Stimulated activated CD4-positive, alpha-beta T cell treated with anti-CD3 and anti-CD28 coated beads, Interleukin-1b, Interleukin-23, amount 100 ng/mL, for 1 hour (primary cell): ENCODE measurements at places on chromosomes 6 and 20.

GRCh38 chr6:158629367-158630221 is 14.9 kb downstream of the DYNLT1 start:
- no peak for DNase-seq

- no peak for DNase-seq
Observed at GRCh38 chr6:32962213-32962826, 6.1 kb upstream of the BRD2 start.

DNA sequence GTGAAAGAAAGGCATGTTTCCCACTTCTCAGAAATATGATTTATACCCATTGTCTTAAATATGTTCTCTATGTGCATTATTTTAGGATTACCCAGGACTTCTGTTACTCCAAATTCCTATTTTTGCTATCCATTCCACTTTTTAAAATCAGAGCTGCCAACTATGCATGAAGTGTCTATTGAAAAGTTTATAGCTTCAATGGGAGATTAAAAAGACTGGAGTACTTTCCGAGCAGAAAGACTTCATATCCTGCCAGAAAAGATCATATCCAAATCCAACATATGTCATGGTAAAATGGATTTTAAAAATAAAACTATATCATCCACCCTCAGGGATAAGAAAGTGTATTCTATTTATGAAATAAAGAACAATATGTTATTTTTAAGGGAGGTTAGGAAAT is 212.7 kb downstream of the COL12A1 start:
- DNase-seq, result no peak

- no peak for DNase-seq
Observed at GRCh38 chr20:42258564-42259302, 640.6 kb upstream of the CHD6 start.

DNA sequence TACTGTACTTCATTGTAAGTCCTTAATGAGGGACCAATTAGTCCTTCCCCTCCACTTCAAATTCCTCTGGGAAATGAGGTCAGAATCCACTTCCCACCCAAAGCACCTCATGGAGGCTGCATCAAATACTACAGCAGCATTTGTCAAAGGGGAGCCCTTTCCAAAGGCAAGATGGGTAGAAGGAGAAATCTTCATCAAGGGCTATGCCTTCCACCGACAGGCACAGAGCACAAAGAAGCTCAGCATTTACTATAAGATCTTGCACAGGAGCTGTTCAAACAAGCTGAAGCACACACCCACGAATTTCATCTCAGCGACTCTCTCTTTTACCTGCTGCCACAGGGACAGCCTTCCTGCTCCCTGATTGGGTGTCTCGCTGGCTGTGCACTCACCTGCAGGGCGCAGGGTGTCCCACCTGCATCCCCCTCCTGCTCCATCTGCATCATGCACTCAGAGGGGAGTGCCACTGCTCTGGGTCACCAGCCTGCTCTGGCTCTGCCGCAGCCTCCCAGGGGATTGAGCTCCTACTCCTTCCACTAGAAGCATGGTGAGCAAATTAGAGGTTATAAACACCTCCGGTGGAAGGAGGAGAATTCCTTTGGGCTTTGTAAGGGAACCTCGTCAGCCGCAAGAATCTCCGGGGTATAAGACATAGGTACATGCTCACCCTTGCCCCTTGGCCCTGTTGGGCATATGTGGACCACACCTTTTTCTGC is 164.5 kb downstream of the ATXN1 start:
- no peak for DNase-seq

- no peak for DNase-seq
Observed at GRCh38 chr6:153849072-153849779, 189.8 kb upstream of the OPRM1 start.

GRCh38 chr6:149080511-149080910 is 237.0 kb upstream of the TAB2 start:
- DNase-seq, result no peak

DNA sequence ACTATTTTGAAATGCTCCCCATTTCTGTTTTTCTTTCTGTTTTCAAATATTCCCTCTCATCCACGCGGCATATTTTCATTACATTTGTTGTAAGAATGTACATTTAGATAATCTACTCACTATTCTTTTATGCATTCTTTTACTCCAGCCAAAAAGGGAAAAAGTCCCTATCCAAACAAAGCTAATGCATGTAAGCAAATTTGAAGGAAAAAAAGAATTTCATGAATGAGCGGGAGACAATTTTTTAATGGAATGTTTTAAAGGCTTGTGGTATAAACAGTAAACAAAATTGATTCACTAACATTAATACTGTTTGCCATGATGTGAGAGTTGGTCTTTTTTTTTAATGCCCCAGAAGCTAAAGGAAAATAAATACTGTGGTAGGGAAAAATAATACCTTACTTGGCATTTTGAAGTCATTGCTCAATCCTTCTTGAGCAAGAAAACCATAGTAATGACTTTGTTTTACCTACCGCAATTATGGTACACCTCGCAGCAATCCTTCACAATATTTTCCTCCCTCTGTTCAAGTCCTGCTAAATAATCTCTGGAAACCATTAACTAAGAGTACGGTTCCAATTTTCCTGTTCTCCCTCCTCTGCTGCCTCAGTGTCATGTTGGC is 79.0 kb downstream of the BACH2 start:
- DNase-seq, result no peak

DNA sequence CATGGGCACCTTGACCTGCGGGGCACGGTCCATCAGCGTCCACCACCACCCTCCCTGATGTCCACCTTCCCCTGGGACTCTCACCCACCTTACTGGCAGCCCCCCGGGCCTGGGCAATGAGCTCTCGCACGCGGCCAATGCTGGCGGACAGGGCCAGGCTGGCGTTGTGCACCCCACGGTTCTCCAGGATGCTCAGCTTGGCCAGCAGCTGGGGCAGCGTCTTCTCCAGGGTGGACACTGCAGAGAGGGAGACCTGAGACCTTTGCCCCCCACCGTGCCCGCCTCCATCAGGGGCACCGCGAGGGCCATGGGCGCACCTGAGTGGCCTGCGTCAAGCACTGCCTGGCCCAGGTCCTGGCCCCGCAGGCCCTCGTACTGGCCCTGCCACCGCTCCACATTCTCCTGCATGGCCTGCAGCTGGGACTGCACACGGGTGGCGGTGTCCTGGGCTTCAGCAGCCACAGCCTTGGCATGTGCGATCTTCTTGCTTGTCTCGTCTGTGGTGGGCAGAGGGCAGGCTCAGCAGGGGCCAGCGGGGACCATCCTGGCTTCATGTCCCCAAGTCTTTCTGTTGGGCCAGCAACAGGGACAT is 12.0 kb downstream of the ADRM1 start:
- DNase-seq, result no peak

GRCh38 chr6:145331066-145331465 is 404.3 kb downstream of the EPM2A start:
- DNase-seq, result no peak

GRCh38 chr20:36319356-36320260 is 13.5 kb downstream of the DLGAP4 start:
- no peak for DNase-seq

- DNase-seq, result no peak
Observed at GRCh38 chr6:29919506-29920445, 22.6 kb upstream of the HLA-A start.

DNA sequence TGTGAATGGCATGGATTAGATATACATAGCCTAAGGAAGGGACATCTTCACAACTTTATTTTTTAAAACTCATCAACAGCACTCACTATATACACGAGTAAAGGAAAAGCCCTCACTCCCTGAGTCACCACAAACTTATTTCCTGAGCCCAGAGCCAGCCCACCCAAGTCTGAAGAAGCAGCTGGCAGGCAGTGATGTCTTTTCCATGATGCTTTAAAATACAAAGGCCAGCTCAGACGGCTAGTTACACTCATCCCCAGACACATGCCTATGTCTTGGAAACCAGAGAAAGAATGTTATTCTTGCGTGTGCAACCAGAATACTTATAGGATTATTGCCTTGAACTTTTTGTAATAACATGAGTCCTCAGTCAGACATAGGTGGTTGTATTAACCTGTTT is 114.4 kb downstream of the ADGRG6 start:
- no peak for DNase-seq

GRCh38 chr6:3233904-3234303 is 6.5 kb upstream of the TUBB2B start:
- DNase-seq, result no peak

DNA sequence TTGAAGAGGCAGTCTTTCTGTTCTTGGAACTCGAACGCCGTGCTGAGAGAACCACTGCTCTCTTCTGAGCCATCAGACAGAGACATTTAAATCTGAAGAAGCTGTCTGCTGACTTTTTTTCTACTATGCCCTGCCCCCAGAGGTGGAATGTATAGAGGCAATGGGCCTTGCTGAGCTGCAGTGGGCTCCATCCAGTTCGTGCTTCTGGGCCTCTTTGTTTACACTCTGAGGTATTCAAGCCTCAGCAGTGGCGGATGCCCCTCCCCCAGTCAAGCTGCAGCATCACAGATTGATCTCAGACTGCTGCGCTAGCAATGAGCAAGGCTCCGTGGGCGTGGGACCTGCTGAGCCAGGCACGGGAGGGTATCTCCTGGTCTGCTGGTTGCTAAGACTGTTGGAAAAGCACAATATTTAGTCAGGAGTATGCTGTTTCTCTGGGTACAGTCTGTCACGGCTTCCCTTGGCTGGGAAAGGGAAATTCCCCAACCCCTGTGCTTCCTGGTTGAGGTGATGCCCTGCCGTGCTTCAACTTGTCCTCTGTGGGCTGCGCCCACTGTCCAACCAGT is 526.8 kb downstream of the CD109 start:
- no peak for DNase-seq

DNA sequence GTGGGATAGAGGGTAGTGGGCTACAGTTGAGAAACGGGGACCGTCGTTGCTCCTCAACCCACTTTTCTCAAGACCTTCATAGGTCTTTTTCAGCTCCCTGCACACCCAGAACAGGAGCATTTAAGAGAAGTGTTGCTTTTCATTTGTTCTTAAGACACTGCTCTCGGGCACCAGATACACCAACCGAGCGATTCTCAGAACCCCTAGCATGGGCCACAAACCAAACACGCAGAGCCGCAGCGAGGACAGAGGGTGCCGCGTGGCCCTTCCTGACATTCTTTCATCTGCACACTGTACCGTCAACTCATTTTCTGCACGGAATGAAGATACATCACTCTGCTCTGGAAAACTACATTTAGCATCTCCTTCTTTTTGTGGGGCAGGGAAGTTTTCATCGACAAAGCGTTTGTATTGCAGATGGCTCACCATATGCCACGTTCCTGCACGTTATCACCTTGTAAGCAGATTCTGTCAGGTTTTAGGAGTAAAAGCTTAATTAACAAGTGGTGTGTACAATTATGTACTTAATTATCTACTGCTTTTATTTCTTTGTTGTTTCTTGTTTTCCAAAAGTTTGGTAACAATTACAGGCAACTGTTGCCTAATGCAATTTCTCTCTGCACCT is 70.4 kb upstream of the MLN start:
- no peak for DNase-seq

DNA sequence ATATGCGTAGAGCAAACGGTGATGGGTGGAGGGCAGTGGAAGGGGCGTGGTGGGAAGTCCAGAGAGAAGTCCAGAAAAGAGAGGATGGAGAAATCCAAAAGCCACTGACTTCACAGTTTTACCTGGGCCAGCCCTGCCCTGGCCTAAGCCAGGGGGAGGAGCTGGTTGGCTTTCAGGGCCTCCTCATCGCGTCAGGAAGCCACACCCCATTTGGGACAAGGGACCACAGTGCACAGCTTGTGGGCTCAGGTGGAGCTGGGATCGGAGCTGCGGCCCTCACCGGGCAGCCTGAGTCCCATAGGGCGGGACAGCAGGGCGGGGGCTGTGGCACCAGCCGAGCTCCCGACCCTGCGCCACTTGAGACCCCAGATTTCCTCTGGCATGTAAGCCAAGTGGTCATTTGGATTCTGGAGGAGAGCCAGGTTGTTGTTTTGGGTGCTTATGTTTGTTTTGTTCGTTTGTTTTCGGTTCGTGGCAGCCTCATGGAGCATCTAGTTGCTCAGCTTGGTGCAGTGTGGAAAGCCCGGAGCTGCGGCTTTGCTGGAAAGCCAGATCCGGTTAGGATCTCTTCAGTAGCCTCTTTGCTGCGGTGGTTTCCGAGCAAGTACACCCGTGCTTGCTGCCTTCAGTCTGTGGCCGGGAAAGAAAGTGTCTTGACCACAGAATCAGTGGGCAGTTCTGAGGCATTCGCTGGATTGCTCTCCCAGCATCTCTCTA is 42.2 kb downstream of the RIOK1 start:
- no peak for DNase-seq

- DNase-seq, result no peak
Observed at GRCh38 chr6:2086326-2086965, 159.0 kb downstream of the GMDS start.

DNA sequence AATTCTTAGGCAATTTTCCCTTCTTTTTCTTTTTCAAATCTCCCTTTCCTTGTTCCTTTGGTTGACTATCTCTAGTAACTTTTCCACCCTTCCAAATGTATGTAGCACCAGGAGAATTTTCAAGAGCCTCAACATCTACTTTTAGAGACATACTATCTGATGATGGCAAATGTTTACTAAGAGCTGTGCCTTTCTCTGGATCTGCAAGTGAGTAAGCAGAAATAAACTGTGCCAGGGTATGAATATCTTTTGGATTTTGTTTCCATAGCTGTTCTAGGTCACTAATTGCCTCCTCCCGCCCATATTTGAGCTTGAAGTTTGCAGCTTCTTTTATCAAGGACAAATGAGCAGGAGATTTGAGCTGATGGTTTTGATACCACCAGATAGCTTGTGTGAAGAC is 69.5 kb downstream of the GTF2H5 start:
- DNase-seq, result no peak

DNA sequence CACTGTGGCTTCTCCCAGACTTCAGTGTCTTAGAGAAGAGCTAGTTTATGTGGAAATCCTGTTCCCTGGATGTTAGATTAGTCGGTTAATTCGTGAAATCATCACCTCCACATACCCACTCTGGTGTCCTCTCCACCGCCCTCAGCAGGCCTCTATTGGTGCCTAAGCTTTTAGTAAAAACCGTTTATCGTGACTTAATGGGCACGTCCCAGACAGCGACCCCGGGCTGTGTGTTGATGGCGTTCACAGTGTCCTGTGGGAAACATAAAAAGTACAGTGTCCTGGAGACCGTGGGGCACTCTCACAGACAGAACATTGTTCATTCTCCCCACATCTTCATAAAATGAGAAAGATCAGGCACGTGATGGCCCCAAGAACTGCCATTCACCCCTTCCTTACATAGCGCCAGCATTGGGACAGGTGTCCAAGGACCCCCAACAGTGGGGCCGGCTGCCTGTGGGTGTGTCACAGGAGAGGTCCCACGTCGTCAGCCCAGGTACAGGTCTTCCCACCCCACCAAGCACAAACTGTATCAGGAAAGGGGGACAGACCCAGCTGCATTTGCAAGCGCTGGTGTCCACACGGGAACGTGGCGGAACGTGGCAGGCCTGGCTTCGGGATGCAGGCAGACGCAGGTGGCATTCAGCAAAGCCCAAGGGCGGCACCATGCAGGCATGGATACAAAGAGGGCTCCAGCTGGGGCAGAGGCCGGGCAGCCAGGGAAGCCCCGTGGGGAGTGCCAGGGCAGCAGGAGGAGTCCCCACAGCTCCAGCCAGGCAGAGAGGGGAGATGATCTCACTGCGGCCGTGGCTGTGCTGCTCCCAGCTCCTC is 237.7 kb downstream of the DLL1 start:
- no peak for DNase-seq

- no peak for DNase-seq
Observed at GRCh38 chr6:38142178-38142902, 322.8 kb downstream of the ZFAND3 start.
